A549 treated with Hydrocortisone at 1 μM for 4 hours (cell line): ENCODE measurements at places on chromosomes 11 and 22. TPM values are rescaled to one million over a fixed set of nuclear protein-coding genes. Genes with fewer than 3 reads are reported as not detected.

LDHA gene
- total RNA-seq: 2,733 to 4,246 TPM (median 3,146 TPM) in 5 replicates

MMP7 gene
- 21.8 to 34.2 TPM (median 23.2 TPM) in 5 replicates for total RNA-seq

OR2D3 gene
- not detected in 5 replicates for total RNA-seq

MGAT3 gene
- 0.55 to 0.91 TPM (median 0.75 TPM) in 5 replicates for total RNA-seq

ZC3H12C gene
- 6.9 to 10.9 TPM (median 9.6 TPM) in 5 replicates for total RNA-seq

CDC42BPG gene
- total RNA-seq: 1.5 to 2.1 TPM (median 1.5 TPM) in 5 replicates

LPXN gene
- 2.0 to 2.7 TPM (median 2.4 TPM) in 5 replicates for total RNA-seq

OR4A16 gene
- not detected in 5 replicates for total RNA-seq

HTR3B gene
- not detected in 5 replicates for total RNA-seq

MS4A3 gene
- total RNA-seq: not detected in 5 replicates

LSP1 gene
- 1.1 to 3.1 TPM (median 2.1 TPM) in 5 replicates for total RNA-seq

ASCL2 gene
- total RNA-seq: not detected in 5 replicates

CRACR2B gene
- 3.0 to 6.3 TPM (median 5.7 TPM) in 5 replicates for total RNA-seq

ELFN2 gene
- 5.8 to 6.7 TPM (median 6.2 TPM) in 5 replicates for total RNA-seq

SSTR3 gene
- not detected in 5 replicates for total RNA-seq

OR8D1 gene
- total RNA-seq: not detected in 5 replicates

DNAL4 gene
- total RNA-seq: 9.2 to 11.1 TPM (median 10.0 TPM) in 5 replicates

IFITM10 gene
- total RNA-seq: 1.1 to 2.3 TPM (median 1.2 TPM) in 5 replicates

ZNF214 gene
- 0.76 to 1.9 TPM (median 0.83 TPM) in 5 replicates for total RNA-seq

C22orf31 gene
- not detected in 5 replicates for total RNA-seq

KCNQ1 gene
- total RNA-seq: 0.71 to 0.97 TPM (median 0.78 TPM) in 5 replicates

BARX2 gene
- total RNA-seq: not detected in 5 replicates

OR52I1 gene
- not detected in 5 replicates for total RNA-seq

POU2AF2 gene
- total RNA-seq: not detected in 5 replicates

MAML2 gene
- 2.2 to 4.3 TPM (median 3.7 TPM) in 5 replicates for total RNA-seq

MPST gene
- 42.4 to 75.9 TPM (median 69.5 TPM) in 5 replicates for total RNA-seq

OR51E1 gene
- total RNA-seq: not detected in 5 replicates

GRIK4 gene
- total RNA-seq: 0.01 to 0.06 TPM in 2 of 5 replicates, not detected in the others

MFRP gene
- total RNA-seq: not detected in 5 replicates

YPEL1 gene
- 0.14 to 0.47 TPM (median 0.23 TPM) in 5 replicates for total RNA-seq

DDTL gene
- total RNA-seq: 1.6 to 1.9 TPM (median 1.7 TPM) in 5 replicates

AIFM3 gene
- total RNA-seq: 1.6 to 3.8 TPM (median 3.5 TPM) in 5 replicates

SIAE gene
- total RNA-seq: 14.3 to 15.8 TPM (median 15.0 TPM) in 5 replicates

TMEM191C gene
- 0.38 to 1.1 TPM (median 0.69 TPM) in 5 replicates for total RNA-seq

SLC7A4 gene
- not detected in 5 replicates for total RNA-seq

SCGB1A1 gene
- not detected in 5 replicates for total RNA-seq

PRG3 gene
- total RNA-seq: not detected in 5 replicates

FBLN1 gene
- 45.7 to 57.5 TPM (median 54.3 TPM) in 5 replicates for total RNA-seq

OR56A1 gene
- not detected in 5 replicates for total RNA-seq

DAGLA gene
- 5.7 to 6.8 TPM (median 6.6 TPM) in 5 replicates for total RNA-seq

SLC17A6 gene
- not detected in 5 replicates for total RNA-seq

OR5J2 gene
- total RNA-seq: not detected in 5 replicates

C11orf91 gene
- 0.85 to 2.1 TPM (median 2.0 TPM) in 5 replicates for total RNA-seq

GTSE1 gene
- total RNA-seq: 30.2 to 35.3 TPM (median 32.0 TPM) in 5 replicates

MMP8 gene
- not detected in 5 replicates for total RNA-seq
